ENCODE measurements at places on chromosomes 2 and 18. TPM values are rescaled to one million over a fixed set of nuclear protein-coding genes. Genes with fewer than 3 reads are reported as not detected.
A peak's percentile ranks its signal among the peaks of the same experiment; 100 is the strongest.

The VIL1 gene
- total RNA-seq = 2.6 TPM

DNA sequence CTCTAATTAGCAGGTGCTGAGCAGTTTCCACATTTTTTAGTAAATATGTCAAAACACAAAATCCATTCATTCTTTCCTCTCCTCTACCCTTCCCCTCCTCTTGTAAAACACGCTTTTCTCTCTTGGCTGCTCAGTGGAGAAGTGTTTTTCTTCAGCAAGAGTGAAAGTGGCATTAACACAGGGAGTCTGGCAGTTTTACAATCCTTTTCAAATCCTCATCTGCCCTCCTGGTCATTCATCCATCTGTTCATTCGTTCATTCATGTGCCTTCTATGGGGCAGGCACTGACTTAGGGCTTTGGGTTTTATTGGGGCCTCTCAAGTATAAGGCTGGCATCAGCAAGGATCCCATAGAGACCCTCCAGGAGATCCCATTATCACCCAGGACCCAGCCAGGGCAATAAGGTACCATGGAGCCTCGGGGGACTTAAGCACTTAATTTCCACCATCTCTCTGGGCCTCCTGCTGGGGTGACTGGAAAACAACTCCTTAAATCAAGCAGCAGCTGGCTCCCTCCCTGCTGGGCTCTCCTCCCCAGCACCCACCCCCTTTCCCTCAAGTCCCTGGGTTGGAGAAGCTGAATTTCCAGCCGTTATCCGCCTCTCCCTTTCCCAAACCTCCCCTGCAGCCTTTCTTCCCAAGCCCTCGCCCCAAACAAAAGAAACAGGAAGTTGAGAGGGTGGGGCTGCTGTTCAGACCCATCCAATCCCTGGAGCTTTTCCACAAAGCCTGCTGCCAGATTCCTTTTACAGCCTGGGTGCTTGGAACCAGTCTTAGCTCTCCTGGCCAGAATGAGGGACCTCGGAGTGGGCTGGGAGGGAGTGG lies 32.6 kb downstream of the MARCHF4 start:
- DNase-seq = peak; percentile 33

The CFC1 gene
- total RNA-seq = not detected

DNA sequence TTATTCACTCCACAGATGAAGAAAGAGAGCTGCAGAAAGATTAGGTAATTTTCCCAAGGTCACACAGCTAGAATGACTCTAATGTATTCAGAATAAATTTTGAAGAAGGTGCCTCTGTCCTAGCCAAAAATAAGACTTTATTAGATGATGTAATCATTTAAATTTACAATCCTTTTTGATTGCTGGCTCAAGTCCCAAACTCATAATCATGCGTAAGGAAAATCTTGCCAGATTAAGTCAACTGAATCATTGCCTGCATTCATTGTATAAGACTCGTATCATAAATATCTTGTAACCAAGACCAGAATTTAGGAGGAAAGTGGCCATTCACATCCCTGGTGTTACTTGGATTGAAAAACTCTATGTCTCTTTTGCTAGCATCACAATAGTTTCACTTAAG lies 53.1 kb upstream of the STK39 start:
- DNase-seq = no peak

DNA sequence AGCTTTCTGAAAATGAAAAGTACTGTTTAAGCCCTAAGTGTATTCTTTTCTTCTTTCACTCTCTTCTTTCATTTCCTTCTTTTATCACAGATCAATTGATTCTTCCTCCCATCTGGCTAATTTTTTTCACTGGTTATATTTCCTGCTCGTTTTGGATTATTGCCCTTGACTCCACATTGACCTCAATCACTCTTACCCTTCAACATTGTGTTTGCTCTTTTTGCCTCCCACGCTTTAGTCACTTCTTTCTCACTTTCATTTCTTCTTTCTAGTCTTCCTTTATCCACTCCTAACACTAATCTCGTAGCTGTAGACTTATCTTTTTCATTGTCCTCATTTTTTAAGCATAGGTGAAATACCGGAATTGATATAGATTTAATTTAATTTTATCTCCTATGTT lies 320.3 kb upstream of the VRK2 start:
- DNase-seq = no peak

GRCh38 chr18:62569081-62569655 lies 46.3 kb downstream of the ZCCHC2 start:
- DNase-seq = no peak

DNA sequence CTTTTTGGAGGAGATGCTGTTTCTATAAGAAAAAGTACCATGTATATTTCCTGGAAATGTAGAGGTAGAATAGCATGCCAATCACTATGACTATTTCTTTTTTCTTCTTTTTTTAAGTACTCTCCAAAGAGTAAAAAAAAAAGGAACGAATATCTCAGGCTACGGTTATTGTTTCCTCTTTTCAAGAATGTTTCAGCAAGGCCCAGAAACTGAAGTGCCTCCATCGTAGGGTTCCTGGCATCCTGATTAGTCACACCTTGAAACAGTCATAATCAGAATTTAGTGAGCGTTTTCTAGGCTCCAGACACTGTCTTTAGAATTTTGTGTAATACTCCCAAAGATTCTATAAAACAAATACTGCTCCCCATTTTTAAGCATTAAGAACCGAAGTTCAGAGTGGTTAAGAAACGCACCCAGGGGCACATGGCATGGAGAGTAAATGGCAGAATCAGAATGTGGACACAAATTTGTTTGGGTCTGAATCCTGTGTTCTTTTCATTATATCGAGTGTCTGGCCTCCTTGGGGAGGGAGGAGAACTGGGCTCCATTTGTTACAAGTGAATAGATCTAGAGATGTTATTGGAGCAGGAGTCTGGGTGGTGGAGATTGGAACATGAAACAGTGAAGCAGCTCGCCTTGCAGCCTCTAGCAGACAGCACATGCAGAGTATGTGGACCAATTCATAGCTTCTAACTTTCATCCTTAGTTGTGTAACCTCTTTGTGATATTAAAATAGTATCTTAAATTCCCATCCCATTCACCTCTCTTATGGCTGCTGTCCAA lies 26.7 kb downstream of the ZEB2 start:
- DNase-seq = no peak

The KCNS3 gene
- total RNA-seq = 4.7 TPM

The STARD6 gene
- not detected for total RNA-seq

GRCh38 chr2:191465766-191466420 lies 212.0 kb upstream of the NABP1 start:
- no peak for DNase-seq

- peak; percentile 36 for DNase-seq
These were observed 44.8 kb upstream of the CTDP1 start for GRCh38 chr18:79634593-79635426.

DNA sequence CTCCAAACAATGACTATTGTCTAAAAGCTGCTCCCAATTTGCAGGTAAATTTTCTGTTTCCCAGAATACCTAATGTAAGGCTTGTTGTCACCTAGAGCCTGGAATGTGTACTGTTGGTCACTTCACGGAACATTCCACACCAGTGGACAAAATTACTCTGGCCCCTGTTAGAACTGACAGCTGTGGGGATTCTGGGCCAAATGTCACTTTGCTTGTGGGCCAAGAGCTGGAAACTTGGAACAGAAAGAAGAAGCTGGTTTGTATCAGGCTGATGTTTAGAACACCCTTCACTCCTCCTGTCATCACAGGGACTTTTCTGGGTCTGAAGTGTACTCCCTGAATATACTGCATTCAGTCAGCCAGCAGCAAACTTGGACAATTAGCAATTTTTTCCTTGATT lies 495.6 kb upstream of the SYT4 start:
- DNase-seq = no peak

DNA sequence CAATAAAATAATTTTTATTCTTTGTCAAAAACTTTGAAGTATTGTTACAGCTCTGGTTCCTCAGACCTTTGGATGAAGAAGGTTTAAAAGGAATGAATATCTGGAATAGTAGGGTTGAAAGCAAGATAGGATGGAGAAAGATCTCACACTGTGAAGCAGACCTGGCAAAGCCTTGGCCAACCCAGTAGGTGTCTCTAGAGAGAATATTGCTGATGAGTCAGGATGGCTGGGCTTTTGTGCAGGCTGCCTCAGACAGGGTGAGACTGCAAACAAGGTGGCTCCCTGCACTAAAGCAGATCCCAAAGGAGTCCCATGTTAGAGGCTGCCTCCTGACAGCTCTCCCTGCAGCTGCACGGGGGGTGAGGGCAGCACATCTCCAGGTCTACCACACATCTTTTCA lies 226.0 kb upstream of the ITGA4 start:
- no peak for DNase-seq

GRCh38 chr2:121776361-121776760 lies 20.9 kb downstream of the TSN start:
- DNase-seq = no peak

The TTR gene
- 4,291 TPM for total RNA-seq

Data from left lobe of liver (tissue), 2 donors.